ENCODE measurements at places on chromosomes 7 and 10.

DNA sequence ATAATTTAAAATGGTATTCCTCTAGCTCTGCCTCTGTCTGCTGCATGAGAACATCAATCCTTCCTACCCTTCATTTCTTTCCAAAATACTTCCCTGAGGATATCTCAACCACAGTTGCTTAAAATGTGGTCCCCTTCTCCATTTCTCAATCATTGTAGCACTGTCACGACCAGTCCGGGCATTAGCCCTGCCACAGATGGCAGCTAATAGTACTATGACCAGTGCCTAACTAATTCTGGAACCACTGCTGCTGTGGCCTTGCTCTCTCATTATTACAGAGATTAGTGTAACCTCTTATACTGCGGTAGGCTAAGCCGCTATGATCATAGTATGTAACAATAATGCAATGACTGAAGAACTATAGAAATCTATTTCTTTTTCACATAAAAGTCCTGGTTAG is 66.0 kb downstream of the REEP3 start:
- DNase-seq: no peak

GRCh38 chr7:100093925-100094486 is 5.2 kb downstream of the COPS6 start:
- DNase-seq: no peak

DNA sequence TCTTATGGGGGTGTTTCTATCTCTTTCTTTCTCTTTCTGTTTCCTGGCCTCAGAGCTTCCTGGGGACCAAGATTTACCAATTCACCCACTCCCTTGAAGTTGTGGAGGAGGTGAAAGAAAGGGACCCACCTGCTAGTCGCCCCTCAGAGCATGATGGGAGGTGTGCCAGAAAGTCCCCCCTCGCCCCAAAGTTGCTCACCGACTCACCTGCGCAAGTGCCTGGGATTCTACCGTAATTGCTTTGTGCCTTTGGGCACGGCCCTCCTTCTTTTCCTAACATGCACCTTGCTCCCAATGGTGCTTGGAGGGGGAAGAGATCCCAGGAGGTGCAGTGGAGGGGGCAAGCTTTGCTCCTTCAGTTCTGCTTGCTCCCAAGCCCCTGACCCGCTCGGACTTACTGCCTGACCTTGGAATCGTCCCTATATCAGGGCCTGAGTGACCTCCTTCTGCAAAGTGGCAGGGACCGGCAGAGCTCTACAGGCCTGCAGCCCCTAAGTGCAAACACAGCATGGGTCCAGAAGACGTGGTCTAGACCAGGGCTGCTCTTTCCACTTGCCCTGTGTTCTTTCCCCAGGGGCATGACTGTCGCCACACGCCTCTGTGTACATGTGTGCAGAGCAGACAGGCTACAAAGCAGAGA is 12.2 kb downstream of the AQP1 start:
- no peak for DNase-seq

- DNase-seq: peak; percentile 88
These were observed 13.5 kb downstream of the MYOF start for GRCh38 chr10:93468461-93469213.

GRCh38 chr10:130067893-130068292 is 42.7 kb downstream of the C10orf143 start:
- no peak for DNase-seq

- DNase-seq: no peak
These were observed 27.0 kb upstream of the CDK13 start for GRCh38 chr7:39923091-39923490.

Measured in SJSA1 (cell line).